ENCODE measurements at places on chromosomes 7 and 10.

DNA sequence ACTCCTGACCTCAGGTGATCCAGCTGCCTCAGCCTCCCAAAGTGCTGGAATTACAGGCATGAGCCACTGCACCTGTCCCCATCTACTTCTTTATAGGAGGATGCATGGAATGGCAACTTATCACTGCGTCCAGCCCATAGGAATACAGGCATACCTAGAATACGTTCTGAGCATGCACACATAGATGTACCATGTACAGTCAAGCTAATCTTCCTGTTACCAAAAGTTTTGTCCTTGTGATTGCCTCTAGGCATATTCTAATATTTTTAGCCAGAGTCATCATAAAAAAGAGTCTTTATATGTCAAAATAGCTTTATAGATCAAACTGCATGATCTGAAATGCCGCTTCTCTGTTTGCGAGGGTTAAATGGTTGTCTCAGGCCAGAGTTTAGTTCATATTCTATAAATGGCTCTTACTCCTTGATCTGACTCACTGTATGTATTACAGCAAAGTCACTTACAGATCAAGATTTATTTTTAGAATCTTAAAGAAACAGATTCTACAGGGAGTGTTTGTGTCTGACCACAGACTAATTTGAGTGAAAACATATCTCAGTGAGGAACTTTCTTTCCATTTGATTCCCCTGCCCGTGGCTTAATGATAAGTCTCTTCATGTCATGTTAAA, 210.9 kb downstream of the CREB5 start:
- DNase-seq: no peak

GRCh38 chr7:8423057-8423456, 10.4 kb upstream of the NXPH1 start:
- no peak for DNase-seq

GRCh38 chr10:80409121-80409520, 770 bp downstream of the PRXL2A start:
- DNase-seq: peak; percentile 15

GRCh38 chr7:120916121-120916520, 34.5 kb upstream of the ING3 start:
- no peak for DNase-seq

GRCh38 chr10:117457071-117457810, 82.0 kb upstream of the PDZD8 start:
- no peak for DNase-seq

- no peak for DNase-seq
Observed at GRCh38 chr7:37320140-37320847, 128.4 kb downstream of the ELMO1 start.

DNA sequence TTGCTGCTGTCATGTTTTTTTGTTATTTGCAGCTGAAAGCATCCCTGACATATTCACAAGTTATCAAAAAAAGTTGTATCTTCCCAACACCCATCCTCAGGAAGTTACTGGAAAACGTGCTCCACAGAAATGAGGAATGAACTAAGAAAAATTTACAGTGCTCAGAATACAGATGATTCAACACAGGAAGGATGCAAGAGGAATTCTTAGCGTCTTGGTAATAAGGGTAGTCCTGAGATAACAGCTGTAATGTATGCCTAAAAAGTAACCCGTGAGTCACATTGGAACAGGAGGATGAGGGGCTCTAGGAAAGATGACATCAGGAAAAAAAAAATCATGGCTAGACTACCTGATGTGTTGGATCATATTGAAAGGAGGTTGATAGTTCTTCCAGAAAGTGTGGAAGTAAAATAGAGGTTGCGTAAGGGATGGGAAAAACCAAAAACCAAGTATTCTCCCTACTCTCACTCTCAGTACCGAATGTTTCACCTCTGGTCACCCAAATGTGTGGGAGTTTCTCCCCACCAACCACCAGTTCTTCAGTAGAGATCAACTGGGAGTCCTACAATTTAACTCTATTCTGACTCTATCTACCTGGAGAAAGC, 3.9 kb downstream of the ADAM12 start:
- DNase-seq: no peak

GRCh38 chr7:53101026-53101425, 65.6 kb downstream of the POM121L12 start:
- no peak for DNase-seq

DNA sequence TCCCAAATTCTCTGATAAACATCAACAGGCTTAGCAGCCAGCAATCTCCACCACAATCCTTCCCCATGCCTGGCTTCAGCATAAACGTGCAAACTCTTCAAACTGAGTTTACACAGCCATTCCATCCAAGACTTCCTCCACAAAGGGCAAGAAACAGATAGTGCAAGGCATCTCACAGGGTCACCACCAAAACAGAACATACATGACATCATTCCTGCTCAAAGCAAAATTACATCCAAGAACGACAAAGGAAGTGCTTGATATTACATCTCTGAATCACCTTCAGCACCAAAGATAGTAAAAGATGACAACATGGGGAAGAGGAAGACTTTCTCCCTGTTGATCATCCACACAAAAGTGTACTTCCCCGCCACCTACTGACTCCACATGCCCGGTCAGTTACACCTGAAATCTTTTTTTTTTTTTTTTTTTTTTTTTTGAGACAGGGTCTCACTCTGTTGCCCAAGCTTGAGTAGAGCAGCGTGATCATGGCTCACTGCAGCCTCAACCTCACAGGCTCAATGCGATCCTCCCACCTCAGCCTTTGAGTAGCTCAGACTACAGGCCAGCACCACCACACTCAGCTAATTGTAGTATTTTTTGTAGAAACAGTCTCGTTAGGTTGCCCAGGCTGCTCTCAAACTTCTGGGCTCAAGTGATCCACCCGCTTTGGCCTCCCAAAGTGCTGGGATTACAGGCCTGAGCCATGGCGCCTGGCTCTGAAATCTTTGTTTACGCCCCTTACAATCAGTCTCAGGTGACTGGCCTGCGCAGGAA, 127.5 kb downstream of the PARD3 start:
- DNase-seq: no peak

GRCh38 chr7:45709168-45710042, 135.2 kb downstream of the ADCY1 start:
- DNase-seq: no peak

GRCh38 chr10:44316187-44316921, 68.5 kb downstream of the CXCL12 start:
- DNase-seq: peak; percentile 29

DNA sequence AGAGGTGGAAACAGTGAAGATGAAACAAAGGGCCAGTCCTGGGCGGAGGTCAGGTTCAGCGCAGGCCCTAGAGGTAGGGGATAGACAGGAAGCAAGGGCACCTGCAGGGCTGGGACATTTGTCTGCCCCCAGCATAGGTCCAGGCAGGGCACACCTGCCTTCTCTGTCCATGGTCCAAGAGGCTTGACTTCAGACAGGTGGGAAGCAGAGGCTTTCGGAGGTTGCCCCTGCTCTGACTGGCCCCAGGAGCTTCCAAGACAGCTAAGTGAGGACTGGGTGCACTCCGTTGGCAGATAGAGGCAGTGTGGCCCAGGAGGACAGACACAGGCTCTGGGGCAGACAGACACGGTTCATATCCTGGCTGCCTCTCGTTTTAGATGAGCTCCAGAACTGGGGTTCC, 71.6 kb upstream of the GRB10 start:
- DNase-seq: no peak

- no peak for DNase-seq
Observed at GRCh38 chr10:82660205-82660604, 785.2 kb downstream of the NRG3 start.

- DNase-seq: no peak
Observed at GRCh38 chr7:98217623-98218582, 6.7 kb downstream of the BHLHA15 start.

GRCh38 chr10:47137311-47137851, 162.6 kb upstream of the GDF10 start:
- DNase-seq: no peak

Data from NCI-H82 (cell line).